ENCODE measurements at places on chromosomes 5 and 9. TPM values are rescaled to one million over a fixed set of nuclear protein-coding genes. Genes with fewer than 3 reads are reported as not detected.

Gene CSF2
- not detected for total RNA-seq

DNA sequence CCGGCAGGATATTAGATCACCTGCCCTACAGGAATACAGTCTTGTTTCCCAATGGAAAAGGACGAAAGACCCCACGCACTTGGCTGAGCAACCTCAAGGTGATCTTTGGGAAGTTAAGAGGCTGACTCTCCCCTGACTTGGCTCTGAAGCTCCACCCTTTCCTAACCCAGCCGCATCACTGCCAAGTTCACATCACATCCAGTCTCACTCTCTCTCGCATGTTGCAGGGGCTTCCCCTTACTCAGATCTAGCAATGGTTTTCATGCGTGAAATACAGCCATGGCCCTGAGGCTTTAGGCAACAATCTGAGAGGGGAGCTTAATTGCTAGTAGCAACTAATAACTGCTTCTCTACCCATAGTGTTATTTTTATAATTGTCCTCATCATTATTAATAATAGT lies 211.6 kb downstream of the DOCK8 start:
- H3K27ac ChIP-seq: no peak overlapping the region
- no peak overlapping the region for H3K4me3 ChIP-seq
- H3K36me3 ChIP-seq: no peaks in the 10 kb centered on the region
- no peak for DNase-seq
- H3K4me1 ChIP-seq: no peaks in the 10 kb centered on the region

GRCh38 chr5:135491552-135492318 lies 39.6 kb upstream of the TIFAB start:
- H3K27ac ChIP-seq: no peak overlapping the region
- no peak overlapping the region for H3K4me3 ChIP-seq
- DNase-seq: no peak
- peaks cover 27% of the 10 kb centered on the region for H3K27me3 ChIP-seq
- H3K4me1 ChIP-seq: peaks cover 37% of the 10 kb centered on the region
- peaks cover 1% of the 10 kb centered on the region for H3K36me3 ChIP-seq

- H3K4me1 ChIP-seq: no peaks in the 10 kb centered on the region
- no peak overlapping the region for H3K27ac ChIP-seq
- H3K27me3 ChIP-seq: peaks cover 3% of the 10 kb centered on the region
- no peak overlapping the region for H3K4me3 ChIP-seq
- no peak for DNase-seq
Observed at GRCh38 chr5:129593525-129593924, 133.4 kb downstream of the ADAMTS19 start.

GRCh38 chr9:129309041-129309430 lies 131.0 kb upstream of the IER5L start:
- H3K4me3 ChIP-seq: no peak overlapping the region
- peaks cover 3% of the 10 kb centered on the region for H3K4me1 ChIP-seq
- H3K27me3 ChIP-seq: no peaks in the 10 kb centered on the region
- H3K36me3 ChIP-seq: peaks cover 3% of the 10 kb centered on the region
- peak; percentile 36 for DNase-seq
- no peak overlapping the region for H3K27ac ChIP-seq

- no peak overlapping the region for H3K4me3 ChIP-seq
- H3K27ac ChIP-seq: peak overlapping the region; percentile 70
- no peaks in the 10 kb centered on the region for H3K27me3 ChIP-seq
- peaks cover 30% of the 10 kb centered on the region for H3K36me3 ChIP-seq
Observed at GRCh38 chr9:92234514-92234913, 59.0 kb downstream of the IARS1 start.

All from chondrocyte (in vitro differentiated cells).